ENCODE measurements at places on chromosomes 7 and 10.

- DNase-seq = no peak
Observed at GRCh38 chr10:110006358-110007160, 1.2 kb upstream of the ADD3 start.

DNA sequence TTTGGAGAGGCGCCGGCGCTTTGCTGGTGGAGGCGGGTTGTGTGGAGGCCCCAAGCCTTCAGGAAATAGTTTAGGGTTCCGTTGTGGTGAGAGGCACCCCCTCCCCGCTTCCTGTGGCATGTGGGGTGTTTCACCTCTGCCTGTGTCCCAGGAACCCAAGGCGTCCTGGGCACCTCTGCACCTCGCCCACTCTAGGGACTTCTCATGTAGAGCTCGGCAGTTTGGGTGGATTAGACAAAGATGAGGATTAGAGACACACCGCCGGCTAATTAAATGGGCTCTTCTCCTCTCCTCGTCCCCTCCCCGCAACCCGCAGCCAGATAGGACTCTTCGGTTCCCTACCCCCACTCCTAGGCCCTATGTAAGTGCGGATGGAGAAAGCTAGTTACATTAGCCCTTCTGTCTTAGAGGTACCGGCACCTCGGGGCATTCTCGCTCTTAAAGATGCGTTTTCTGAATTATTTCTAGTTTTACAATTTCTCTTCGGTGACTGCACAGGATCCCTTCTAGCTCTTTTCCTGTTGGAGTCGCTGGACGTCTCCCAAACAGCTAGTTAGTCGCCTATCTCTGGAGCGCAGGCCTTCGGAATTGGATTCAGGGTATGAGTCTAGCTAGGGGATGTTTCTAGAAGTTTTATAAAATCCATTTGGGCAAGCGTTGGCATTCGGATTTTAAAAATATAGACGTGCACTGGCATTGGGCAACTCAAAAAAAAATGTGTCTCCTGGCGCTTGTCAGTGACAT lies 7.8 kb downstream of the PTF1A start:
- DNase-seq = no peak

DNA sequence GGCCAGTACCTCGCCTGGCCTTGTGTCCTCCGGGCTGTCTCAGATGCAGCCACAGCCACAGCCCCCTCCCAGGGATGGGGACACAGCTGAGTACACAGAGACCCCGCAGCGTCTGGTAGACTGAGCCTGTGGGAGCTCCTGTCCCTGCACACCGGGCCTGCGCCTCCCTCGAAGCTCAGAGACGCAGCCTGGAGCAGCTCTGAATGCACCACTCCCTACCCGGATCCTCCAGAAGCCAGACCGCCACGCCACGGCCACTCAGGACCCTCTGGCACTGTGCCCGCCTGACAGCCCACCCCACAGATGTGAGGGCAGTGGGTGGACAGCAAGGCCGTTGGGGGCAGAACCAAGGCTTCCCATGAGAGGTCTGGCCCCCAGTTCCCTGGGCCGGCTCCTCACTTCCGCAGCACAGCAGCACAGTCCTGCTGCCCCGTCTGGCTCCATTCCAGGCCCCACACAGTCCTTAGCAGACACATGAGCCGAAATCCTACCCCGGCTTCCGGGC lies 40.8 kb downstream of the PAPOLB start:
- DNase-seq = no peak

DNA sequence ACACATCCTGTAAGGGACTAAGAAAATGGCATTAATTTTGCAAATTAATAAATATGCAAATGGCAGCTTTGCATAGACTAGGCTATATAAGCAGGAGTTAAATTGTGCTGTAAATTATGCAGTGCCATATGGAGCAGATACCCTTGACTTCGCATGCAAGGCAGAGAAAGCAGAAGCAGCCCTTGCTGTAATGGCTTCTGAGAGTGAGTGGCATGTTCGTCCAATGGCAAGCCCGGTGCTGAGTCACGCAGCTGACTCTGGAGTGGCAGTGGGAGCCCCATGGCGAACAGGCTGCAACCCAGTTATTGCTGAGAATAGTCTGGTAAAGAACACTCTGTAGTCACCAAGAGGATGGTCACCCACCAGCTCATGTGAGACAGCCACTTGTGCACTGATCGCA lies 1186.5 kb downstream of the TYW1 start:
- no peak for DNase-seq

- no peak for DNase-seq
Observed at GRCh38 chr7:101869901-101870290, 52.5 kb downstream of the CUX1 start.

GRCh38 chr7:2807845-2808772 lies 36.0 kb downstream of the GNA12 start:
- DNase-seq = no peak

DNA sequence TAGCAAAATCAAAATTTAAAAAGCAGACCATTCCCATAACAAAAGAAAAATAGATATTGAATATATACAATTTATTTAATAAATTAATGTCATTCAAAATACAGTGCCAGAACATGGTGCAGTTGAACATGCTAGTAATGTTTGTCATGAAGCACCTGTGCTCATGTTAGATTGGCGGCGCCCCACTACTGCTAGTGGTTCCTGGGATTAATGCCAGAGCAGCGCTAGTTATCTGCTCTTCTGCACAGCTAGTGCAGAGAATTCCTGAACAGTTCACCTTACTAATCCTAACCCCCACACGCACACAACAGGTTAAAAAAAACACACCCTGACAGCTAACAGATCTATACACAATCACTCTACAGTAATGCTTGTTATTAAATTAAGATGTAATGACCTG lies 23.4 kb downstream of the KBTBD2 start:
- no peak for DNase-seq

GRCh38 chr7:28155964-28156363 lies 24.6 kb downstream of the JAZF1 start:
- no peak for DNase-seq

DNA sequence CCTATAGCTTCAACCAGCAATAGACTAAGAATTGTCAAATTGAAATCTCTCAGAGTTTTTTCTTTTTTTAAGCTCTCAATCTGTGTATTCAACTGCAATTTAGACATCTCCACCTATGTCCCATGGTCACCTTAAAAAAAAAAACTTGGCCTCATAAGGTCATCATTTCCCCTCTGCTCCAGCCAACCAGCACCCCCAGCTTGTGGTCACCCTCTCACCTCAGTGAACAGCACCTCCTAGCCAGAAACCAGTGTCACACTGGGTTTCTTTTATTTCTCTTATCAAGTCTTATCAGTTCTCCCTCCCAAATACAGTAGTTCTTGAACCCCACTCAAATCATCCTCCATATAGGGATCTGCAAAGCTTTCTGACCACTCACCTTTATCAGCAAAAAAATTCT lies 4.0 kb downstream of the ITGB1 start:
- no peak for DNase-seq

- DNase-seq = no peak
Observed at GRCh38 chr7:137958470-137959431, 43.1 kb downstream of the CREB3L2 start.

DNA sequence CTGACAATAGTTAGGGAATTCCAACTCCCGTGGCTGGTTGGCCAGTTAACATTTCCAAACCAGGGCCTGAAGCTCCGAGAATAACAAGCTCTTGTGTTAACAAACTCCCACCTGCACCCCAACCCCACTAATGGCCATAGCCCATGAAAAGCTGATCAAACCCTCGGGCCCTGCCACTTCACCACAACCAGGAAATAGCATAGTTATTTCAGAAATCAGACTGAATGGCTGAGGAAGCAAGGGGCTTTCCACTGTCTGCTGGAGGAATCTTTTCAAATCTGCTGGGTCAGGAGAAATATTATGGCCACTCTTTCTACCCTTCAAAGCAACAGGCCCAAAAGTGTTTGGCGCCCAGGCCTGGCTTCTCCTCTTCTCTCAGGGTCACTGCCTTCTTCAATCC lies 145.6 kb downstream of the GLCCI1 start:
- no peak for DNase-seq

GRCh38 chr7:67725423-67725822 lies 728.8 kb downstream of the TYW1 start:
- no peak for DNase-seq

DNA sequence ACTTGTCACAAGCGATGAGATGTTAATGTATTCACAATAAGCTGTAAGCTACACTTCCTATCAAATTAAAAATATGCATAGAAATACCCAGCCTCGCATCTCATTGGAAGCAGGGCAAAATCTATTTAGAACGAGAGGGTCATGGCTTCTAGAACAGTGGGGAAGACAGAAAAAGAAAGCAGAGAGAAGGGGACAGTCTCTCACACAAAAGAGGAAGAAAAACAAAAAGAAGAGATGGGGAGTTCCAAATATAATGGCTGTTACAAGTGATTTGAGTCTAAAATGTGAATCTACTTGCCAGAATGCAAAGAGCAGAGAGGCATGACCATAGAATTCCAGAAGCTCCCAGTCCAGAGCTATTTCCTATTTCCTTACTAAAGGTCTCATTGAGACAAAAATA lies 13.8 kb downstream of the LRRN3 start:
- no peak for DNase-seq

DNA sequence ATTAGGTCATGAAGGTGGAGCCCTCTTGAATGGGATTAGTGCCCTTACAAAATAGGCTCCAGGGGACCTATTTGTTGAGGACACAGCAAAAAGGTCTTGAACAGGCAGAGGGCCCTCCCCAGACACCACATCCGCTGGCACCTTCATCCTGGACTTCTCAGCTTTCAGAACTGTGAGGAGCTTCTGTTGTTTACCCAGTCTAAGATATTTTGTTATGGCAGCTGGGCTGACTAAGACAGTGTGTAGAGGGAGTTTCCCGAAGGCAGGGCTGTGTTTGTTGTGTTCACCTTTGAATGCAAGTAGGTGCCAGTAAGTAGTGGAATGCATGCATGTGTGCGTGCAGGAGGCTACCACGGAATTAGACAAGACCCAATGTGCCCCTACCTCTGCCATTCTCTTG lies 106.7 kb downstream of the PTPRE start:
- DNase-seq = no peak

- no peak for DNase-seq
Observed at GRCh38 chr7:75072981-75073283, 670 bp downstream of the RCC1L start.

GRCh38 chr10:133010095-133010842 lies 67.9 kb upstream of the CFAP46 start:
- DNase-seq = no peak

DNA sequence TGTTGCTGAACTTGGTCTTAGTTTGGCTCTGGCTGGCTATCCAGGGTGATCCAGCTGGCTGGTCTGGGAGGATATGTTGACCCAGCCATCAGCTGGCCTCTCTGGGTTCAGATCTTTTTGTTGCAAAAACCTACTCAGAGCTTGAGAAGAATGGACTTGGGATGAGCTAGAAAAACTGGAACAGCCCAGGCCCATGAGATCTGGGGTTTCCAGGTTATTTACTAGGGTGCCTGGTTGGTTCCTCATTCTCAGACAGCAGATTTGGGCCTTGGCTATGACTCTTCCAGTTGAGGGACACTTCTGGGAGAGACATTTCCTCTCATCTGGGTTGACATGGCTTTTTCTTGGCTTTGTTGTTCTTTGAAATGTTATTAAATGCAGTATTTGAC lies 116.6 kb downstream of the ADCY1 start:
- DNase-seq = no peak

GRCh38 chr7:66696774-66697191 lies 43.8 kb upstream of the RABGEF1 start:
- no peak for DNase-seq

GRCh38 chr7:148478551-148478950 lies 112.0 kb upstream of the C7orf33 start:
- DNase-seq = peak; percentile 65

DNA sequence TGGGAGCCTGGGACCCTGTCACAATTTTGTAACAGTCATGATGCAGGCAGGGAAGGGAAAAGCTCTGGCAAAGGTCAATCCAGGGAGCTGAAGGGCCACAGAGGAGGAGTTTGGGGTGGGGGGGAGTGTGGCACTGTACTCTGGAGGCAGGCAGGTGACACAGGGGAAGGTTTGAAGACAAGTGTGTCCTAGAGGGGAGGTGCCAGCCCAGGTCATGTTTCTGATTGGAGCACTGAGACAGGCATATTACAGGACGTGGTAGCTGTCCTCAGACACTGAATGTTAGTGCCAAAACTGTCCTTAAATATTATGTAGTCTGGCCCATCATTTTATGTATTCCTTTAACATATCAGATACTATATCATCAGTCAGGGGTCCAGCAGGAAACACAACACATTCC lies 75.6 kb upstream of the LRRC4 start:
- no peak for DNase-seq

- no peak for DNase-seq
Observed at GRCh38 chr7:88040694-88041093, 106.6 kb downstream of the ADAM22 start.

GRCh38 chr7:114083166-114084001 lies 164.6 kb upstream of the PPP1R3A start:
- DNase-seq = no peak

- DNase-seq = no peak
Observed at GRCh38 chr10:11886851-11887250, 63.7 kb downstream of the PROSER2 start.

DNA sequence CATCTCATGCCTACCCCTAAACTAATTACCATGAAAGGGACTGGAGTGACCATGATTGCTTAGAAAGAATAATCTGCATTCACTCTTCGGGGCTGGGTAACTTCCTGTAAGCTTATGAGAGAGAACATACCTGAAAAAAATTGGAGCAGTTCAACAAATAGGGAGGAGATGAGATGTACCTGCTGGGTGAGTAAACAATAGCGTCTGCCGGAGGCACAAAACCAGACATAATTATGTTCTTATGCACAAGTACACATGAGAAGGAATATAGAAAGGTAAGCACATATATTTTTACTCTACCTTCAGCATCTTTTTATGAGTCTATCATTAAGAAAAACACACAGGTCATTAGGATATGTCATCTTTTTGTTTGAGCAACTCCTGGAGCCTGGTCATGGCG lies 224.6 kb upstream of the FERD3L start:
- no peak for DNase-seq

DNA sequence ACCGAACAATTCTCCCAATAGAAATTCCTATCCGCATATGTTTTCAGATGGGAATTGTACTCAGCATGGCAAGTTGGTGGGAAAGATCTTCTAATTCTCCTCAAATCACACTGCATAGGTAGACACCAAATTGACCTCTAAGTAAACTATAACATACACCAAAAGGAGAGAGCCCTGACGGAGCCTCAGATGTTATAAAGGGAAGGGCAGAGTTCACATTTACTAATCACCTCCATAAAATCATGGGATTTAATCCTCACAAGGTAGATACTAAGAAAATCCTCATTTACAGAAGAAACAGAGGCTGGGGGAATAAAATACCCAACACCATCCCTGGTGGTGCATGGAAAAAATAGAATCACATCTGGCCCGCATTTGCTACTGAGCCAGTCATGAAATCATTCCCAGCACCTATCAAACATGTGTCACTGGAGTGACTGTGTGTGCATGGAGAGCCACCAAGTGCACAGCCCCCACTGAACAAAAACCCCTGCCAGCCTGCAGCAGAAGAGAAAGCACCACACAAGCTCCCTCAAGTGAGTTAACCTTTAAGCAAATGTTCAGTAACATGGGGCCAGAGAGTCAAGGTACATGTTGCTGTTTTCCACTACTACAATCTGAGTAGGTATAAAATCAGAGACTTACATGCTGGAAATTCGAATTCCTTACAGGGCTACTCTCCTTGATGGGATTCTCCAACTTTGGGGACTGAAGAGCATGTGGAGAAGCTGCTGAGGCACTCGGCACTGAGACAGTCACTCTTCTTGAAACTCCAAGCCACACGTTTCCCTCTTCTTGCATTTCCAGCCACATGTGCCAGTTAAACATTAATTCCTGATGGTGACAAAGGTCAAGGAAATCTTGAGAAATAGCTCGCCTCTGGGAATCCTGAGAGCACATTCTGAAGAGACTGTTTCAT lies at the start of gene DDC:
TSS of gene DDC (minus strand) at position 766 of the 919 bp plus-strand sequence. CDS start 21,320 bp downstream, outside the sequence.
- no peak for DNase-seq
